ENCODE measurements at places on chromosomes 6 and 20.

DNA sequence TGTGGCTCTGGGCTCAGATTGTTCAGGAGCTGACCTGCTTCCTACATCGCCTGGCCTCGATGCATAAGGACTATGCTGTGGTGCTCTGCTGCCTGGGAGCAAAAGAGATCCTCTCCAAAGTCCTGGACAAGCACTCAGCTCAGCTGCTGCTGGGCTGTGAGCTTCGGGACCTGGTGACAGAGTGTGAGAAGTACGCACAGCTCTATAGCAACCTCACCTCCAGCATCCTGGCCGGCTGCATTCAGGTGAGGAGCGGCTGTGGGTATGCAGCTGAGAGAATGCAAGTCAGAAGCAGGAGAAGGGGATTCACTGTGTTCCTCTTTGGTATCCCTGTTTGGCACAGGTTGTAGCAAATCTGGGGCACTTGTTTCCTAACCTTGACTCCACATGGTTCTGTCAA lies 17.9 kb downstream of the CUL9 start:
- DNase-seq: no peak

DNA sequence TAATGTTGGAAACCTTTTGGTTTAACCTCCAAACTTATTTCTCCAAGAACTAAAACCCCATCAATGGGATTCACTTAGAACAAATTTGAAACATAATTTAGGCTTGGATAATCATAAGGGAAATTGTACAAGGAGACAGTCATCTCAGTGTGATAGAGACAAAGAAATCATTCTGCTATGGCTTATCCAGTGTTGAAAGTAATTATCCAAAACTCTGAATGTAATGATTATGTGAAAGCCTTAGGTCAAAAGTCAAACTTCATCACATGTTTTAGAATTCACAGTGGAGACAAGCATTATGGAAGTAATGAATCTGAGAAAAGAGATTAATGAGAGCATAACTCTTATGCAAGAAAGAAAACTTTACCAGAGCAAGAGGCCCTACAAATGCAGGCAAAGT lies 20.0 kb downstream of the MC3R start:
- no peak for DNase-seq

- peak; percentile 21 for DNase-seq
Measured at GRCh38 chr20:23666189-23666588, 22.6 kb downstream of the CST4 start.

DNA sequence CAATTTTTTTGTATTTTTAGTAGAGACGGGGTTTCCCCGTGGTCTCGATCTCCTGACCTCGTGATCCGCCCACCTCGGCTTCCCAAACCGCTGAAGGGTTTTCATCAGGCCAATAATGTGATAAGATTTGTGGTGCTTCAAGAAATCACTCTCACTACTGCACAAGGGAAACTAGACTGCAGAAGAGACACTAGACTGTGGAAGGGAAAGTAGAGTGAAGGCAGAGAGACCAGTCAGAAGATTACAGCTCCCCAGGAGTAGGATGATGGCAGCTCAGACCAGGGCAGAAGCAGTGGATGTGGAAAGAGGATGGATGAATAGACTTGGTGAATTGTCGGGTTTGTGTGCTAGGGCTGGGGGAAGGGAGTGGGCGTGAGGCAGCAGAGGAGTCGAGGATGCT lies 48.0 kb upstream of the GTSF1L start:
- no peak for DNase-seq

DNA sequence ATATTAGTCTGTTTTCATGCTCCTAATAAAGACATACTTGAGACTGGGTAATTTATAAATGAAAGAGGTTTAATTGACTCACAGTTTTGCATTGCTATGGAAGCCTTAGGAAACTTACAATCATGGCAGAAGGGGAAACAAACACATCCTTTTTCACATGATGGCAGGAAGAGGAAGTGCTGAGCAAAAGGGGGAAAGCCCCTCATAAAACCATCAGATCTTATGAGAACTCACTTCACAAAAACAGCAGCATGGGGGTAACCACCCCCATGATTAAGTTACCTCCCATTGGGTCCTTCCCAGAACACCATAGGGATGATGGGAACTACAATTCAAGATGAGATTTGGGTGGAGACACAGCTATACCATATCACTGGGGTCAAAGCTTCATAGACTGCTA lies 254.2 kb downstream of the ERMARD start:
- no peak for DNase-seq

DNA sequence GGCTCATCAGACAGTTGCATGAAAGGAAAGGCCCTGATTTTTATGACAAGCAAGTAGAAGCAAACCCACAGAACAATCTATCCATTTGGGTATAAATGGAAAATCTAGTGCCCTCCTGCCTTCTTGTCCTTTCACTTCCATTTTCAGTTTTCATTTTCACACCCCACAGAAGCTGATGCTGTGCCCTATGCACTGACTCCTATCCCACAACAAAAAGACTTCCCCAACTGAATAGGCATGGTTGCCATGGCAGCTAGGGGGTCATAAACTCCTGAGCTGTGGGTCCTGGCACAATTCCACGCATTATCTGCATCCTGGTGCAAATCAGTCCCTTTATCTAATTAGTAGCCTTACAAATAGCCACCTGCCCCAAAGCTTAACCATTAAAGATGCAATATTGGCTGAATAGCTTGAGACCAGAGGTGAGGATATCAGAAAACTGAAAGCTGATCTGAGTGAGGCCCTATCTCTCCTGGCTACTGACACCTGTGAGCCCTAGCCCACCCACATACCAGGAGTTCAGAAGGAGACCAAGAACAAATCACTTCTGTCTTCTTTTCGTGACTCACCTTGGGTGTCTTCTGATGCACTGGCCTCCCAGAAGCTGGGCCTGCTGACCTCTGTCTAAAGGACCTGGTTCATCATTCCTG lies 34.9 kb upstream of the HEY2 start:
- DNase-seq: no peak

- no peak for DNase-seq
Measured at GRCh38 chr20:23629017-23629541, 8.7 kb downstream of the CST3 start.

GRCh38 chr6:101517632-101518031 lies 124.1 kb downstream of the GRIK2 start:
- no peak for DNase-seq

DNA sequence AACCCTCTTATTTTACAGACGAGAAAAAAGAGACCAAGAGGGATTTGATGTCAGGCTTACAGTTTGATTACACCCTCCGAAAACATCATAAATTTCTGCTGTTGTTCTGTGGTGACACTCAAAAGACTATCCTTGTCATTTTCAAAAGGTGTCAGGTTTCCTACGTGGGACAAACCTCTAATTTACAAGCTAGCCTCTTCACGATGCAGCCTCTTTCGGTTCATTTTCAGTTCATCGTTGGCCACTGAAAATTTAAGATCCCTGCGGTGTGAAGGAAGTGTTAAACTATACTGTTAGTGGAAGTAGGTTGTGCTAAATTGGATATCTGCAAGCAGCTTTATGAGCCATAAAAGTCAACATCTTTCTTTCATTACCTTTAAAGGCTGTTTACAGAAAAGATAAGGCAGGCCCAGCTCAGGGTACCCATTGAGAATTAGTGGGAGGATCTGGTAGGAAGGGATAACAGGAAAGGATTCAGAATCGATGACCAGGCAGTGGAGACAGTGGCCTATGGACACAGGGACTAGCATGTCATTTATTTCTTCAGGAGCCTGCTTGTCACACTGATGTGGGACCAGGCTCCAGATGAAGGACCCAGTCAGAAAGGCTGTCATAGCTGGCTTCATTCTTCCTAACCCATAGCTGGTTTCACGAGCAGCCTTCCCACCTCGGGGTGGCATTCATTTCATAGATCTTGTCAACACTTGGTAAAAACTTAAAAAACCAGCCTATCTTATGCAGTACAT lies 329.1 kb upstream of the SOX4 start:
- DNase-seq: no peak

- DNase-seq: no peak
Measured at GRCh38 chr6:137417396-137417795, 76.8 kb downstream of the OLIG3 start.

DNA sequence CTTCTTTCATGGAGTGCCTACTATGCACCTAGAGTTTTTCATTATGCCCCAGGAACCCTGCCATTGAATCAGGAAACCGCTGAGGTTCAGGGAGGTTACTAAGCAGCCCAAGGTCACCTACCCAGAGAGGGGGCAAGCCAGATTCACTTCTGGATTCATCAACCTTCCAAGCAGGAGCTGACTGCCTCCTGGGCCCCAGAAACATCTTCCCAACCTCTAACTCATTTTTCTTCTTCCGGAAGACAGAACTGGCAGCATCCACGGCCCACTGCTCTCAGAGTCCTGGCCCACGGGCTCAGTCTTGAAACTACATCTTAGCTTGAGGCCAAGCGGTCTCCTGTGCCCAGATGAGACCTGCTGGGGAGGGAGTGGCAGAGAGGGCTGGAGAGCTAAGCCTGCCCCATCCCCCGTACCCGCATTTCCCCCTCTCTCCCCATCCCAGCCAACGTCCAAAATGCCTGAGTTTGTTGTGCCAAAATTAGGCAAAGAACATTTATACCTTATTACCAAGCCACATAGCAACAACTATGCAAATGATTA lies 281.0 kb downstream of the CDC5L start:
- DNase-seq: no peak

DNA sequence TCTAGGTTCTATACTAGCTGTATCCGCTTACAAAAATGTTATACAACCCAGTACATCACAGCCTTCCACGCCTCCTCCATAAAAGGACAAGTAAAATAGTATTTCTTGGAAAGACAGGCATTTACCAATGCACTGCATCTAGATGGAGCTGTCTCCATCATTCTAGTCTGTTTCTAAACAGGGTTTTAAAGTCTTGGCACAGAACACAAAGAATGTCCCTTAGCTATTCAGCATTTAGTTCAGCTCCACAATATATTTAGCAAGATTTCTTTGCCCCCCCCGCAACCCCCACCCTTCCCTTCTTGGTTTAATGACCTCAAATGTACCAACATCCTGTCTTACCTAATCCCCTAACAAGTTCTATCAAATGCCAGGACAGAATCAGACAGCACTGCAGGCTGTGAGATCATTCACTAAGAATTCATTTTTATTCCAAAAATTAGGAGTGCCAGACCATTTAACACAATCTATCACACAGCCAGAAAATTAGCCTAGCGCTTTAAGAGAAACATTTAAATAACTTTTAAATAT lies 198.6 kb downstream of the BACH2 start:
- DNase-seq: no peak

- no peak for DNase-seq
Measured at GRCh38 chr6:27785294-27785693, 126.9 kb downstream of the OR2B2 start.

GRCh38 chr6:149111556-149112115 lies 205.9 kb upstream of the TAB2 start:
- no peak for DNase-seq

GRCh38 chr6:79713701-79714322 lies 82.7 kb downstream of the SH3BGRL2 start:
- peak; percentile 63 for DNase-seq

DNA sequence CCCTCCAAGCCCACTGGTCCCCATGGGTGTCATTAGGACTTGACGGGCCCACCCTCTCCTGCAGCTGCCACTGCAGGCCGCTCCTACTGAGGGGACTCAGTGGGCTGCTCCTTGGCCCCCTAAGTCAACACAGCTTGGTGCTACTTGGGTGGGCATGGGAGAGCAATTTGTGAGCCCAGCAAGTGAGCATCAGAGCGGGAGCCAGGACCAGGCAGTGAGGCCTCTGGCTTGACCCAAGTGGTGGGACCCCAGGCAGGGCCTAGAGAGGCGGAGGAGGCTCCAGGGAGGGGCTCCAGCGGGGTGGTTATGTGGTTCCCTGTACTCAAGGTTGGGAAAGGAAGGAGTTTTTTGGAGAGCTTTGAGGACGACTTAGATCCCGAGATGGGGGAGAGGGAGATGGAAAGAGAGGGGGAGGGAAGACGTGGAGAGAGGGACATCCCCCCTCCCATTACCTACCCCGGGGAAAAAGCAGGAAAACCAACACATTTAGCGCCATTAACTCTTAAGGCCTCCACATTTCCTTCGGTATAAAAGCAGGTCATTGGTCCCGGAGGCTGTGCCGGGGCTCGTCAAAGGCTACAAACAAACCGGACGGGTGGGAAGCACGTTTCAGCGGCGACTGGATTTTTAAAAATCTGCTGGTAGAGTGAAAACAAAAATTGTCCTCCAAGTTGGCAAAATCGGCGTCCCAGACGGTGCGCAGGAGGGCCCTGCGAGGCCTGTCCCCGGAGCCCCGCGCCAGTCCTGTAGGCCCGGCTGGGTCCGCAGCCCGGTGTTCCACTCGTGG lies 8.8 kb downstream of the FOXC1 start:
- DNase-seq: no peak

DNA sequence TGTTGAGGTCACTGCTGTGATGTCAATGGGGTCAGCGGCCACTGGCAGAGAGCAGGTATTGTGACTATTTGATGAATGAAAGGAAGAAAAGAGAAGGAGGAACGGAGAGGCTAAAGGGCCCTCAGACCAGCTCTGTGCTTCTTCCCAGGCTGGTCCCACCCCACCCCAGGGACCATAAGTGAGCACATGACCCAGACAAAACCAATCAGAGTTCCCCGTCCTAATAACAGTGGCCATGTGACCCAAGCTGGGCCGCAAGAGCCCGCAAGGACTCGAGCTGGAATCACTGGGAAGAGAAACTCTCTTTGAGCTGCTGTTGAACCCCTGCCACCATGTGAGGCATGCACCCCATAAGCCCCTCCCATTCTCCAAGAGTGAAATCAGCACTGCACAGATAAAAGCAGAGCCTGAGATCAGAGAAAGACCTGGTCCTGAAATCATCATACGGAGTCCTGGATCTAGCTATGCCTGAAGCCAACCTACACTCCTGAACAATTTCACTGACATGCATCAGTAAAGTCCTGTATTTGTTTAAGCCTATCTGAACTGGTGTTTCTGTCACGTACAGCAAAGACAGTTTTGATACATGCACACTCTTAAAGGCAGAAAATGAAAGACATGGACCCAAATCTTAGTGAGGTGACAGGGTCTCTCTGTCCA lies 90.2 kb downstream of the PREX1 start:
- no peak for DNase-seq

DNA sequence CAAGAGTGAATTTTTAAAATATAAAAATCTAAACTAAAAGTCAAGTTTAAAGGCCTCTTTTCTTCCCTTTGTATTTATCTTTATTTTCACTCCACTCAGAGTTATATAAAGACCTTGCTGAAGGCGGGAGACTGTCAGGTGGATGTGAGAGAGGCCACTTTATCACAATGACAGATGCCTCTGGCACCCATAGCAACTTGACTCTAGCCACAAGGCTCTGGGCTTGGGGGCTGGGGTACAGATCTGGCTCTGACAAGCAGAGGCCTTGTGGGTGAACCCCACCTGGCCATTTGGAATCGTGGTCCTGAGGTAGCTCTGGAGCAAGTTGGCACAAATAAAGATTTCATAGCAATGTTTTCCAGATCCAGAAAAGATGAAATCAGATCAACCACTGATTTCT lies 417.2 kb downstream of the RFPL4B start:
- no peak for DNase-seq

Data from testis (tissue), 5 donors.